ENCODE measurements at places on chromosomes 1 and 21. TPM values are rescaled to one million over a fixed set of nuclear protein-coding genes. Genes with fewer than 3 reads are reported as not detected.
A peak's percentile ranks its signal among the peaks of the same experiment; 100 is the strongest.

GRCh38 chr1:234529950-234530237 lies 50.9 kb upstream of the TARBP1 start:
- no peaks in the 10 kb centered on the region for H3K36me3 ChIP-seq
- H3K27ac ChIP-seq, result no peak overlapping the region
- H3K4me3 ChIP-seq, result no peak overlapping the region
- H3K4me1 ChIP-seq, result peaks cover 80% of the 10 kb centered on the region

- no peak overlapping the region for H3K4me3 ChIP-seq
- H3K4me1 ChIP-seq, result peaks cover 26% of the 10 kb centered on the region
- no peaks in the 10 kb centered on the region for H3K36me3 ChIP-seq
- H3K27ac ChIP-seq, result no peak overlapping the region
- H3K27me3 ChIP-seq, result peaks cover 51% of the 10 kb centered on the region
- DNase-seq, result no peak
Measured at GRCh38 chr1:69569576-69570328, 2.0 kb downstream of the LRRC7 start.

- H3K27ac ChIP-seq, result peak overlapping the region; percentile 13
- H3K4me3 ChIP-seq, result no peak overlapping the region
- H3K36me3 ChIP-seq, result no peaks in the 10 kb centered on the region
- peaks cover 95% of the 10 kb centered on the region for H3K4me1 ChIP-seq
- no peaks in the 10 kb centered on the region for H3K27me3 ChIP-seq
Measured at GRCh38 chr1:97909266-97909665, 11.6 kb downstream of the DPYD start.

- no peak overlapping the region for H3K27ac ChIP-seq
- H3K4me3 ChIP-seq, result no peak overlapping the region
- DNase-seq, result no peak
- H3K27me3 ChIP-seq, result no peaks in the 10 kb centered on the region
Measured at GRCh38 chr1:99456536-99456935, 189.4 kb upstream of the PALMD start.

DNA sequence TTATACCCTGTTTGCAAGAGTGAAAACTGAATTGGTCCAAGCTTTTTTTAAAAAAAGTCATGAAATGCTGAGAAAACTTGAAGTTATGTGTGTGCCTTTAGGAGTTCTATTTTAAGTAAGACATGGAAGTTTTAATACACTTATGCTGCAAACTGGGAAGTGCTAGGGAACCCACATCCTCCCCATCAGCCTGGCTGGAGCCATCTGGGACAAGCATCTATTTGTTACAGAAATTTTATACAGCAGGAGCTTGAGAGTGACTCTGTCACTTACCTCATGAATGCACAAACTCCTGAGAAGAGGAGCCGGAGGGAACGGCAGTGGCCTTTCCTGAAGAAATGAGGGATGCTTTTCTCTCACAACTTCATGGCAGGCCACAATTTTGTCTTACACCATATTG lies 78.2 kb upstream of the SLC44A3 start:
- no peaks in the 10 kb centered on the region for H3K36me3 ChIP-seq
- no peaks in the 10 kb centered on the region for H3K27me3 ChIP-seq
- peaks cover 7% of the 10 kb centered on the region for H3K4me1 ChIP-seq

GRCh38 chr21:33029385-33029921 lies 3.7 kb downstream of the OLIG2 start:
- H3K36me3 ChIP-seq, result no peaks in the 10 kb centered on the region
- peaks cover 44% of the 10 kb centered on the region for H3K4me1 ChIP-seq
- H3K27ac ChIP-seq, result no peak overlapping the region
- peaks cover 86% of the 10 kb centered on the region for H3K27me3 ChIP-seq
- no peak overlapping the region for H3K4me3 ChIP-seq

The LSM10 gene
- 46.0 TPM for total RNA-seq

The MAP10 gene
- total RNA-seq, result 4.9 TPM

The VSIG8 gene
- not detected for total RNA-seq

The LEPR gene
- total RNA-seq, result 5.6 TPM

All from spleen (tissue), 13 donors.